ENCODE measurements at places on chromosomes 13 and 19. TPM values are rescaled to one million over a fixed set of nuclear protein-coding genes. Genes with fewer than 3 reads are reported as not detected.

DNA sequence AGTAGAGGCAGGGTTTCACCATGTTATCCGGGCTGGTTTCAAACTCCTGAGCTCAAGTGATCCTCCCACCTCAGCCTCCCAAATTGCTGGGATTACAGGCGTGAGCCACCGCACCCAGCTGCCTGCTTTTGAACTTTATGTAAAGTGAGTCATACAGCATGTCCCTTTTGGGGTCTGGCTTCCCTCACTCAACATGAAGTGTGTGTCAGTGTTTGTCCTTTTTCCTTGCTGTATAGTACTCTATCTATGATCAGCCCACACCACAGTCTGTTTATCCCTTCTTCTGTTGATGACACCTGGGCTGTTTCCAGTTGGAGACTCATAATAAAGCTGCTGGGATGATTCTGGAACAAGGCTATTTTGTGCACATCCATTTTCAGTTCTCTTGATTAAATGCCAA is 2.1 kb downstream of the SPIB start:
- no peak for DNase-seq

DNA sequence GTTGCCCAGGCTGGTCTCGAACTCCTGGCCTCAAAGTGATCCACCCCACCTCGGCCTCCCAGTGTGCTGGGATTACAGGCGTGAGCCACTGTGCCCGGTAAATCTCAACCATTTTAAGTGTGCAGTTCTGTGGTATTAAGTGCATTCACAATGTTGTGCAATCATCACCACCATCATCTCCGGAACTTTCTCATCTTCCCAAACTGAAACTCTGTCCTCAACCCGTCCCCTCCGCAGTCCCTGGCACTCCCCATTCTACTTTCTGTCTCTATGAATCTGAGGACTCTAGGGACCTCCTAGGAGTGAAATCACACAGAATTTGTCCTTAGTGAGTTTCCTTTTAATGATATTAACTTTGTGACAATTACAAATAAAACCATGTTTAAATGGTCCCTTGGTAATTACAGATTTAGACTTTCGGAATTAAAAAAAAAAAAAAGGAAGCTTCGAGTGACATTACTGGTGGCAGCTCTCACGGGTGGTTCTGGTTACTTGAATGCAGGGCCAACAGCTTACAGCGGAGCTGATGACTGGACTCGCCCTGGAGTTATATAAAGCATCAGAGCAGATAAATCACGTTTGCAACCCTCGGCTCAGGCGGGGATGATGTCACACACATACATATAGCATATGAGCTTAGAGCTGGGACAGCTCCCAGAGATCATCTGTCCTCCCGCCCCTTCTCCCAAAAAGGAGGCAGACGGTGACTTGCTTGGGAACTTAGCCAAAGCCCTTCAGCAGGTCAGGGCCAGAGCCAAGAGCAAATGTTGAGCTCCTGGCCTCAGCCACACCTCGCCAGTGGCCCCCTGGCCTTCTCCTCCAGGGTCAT is 89.8 kb downstream of the ZNF557 start:
- DNase-seq = no peak

DNA sequence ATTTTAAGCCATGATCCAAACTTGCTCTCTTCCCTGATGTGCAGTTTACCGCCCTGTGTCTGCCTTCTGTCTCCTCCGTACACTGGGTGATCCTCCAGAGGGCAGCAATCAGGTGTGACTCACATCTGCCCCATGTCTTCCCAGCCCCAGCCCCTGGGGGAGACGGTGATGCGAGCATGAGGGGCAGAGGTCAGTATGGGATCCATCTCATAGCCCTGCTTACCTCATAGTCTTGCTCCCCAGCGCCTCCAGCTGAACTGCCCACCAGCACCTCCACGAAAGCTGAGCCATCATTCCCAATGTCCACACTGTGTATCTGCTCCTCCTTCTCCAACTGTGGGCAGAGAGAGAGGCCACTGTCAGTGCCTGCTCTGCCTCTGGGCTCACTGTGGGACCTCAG is 14.6 kb downstream of the XRCC1 start:
- DNase-seq = peak; percentile 23

- DNase-seq = peak; percentile 83
These were observed 16.1 kb upstream of the IRGC start for GRCh38 chr19:43699506-43700394.

GRCh38 chr19:34217952-34218817 is 36.2 kb upstream of the GARRE1 start:
- DNase-seq = no peak

DNA sequence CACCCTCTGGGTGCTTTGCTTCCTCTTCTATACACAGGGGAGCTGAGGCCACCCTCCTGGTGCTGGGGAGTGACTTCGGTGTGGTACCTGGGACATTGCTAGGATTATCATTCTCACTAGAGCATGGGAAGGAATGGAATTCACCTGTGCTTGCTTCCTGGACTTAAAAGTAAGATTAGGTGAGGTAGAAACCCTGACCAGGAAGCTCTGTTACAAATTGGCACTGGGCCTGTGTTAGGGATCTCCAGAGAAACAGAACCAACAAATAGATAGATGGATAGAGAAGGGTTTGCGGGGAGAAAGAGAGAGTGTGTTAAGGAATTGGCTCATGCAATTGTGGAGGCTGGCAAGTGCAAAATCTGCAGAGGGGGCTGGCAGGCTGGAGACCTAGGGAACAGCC is 13.9 kb upstream of the SIAH3 start:
- no peak for DNase-seq

- DNase-seq = no peak
These were observed 35.3 kb upstream of the CD177 start for GRCh38 chr19:43318203-43318602.

- DNase-seq = no peak
These were observed 65.0 kb downstream of the DOCK9 start for GRCh38 chr13:98912846-98913245.

DNA sequence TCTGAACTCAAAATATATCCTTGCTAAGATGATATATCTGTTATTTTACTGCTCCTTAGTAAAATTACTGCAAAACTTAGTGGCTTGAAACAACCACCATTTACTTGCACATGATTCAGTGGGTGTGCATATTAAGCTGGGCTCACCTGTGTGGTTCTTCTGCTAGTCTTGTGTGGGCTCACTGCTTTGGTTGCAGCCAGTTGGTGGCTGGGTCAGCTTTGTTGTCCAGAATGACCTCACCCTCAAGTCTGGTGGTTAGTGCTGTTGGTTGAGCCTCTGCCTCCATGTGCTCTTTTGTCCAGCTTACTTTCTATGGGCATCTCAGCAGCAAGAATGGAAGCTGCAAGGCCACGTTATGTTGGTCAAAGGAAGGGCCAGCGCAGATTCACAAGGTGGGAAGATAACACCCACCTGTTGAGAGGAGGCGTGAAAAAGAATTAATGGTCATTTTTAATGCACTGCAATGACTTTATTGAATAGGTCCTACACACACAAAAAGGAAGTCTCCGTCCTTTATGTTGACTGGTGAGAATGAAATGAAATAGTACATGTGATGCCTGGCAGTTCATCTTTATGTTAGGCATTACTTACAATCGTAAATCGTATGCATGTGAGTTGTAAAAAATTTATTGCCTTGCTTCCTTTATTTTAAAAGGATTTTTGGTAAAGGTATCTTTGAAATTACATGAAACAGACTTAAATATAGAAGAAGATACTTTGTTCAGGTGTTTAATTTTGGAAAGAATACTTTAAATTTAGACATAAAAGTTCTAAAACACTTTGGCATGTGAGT is 34.3 kb downstream of the URI1 start:
- no peak for DNase-seq

- DNase-seq = no peak
These were observed 4.3 kb upstream of the C19orf25 start for GRCh38 chr19:1483131-1483978.

GRCh38 chr19:42113641-42114348 is 18.5 kb downstream of the POU2F2 start:
- no peak for DNase-seq

GRCh38 chr13:20118268-20119140 is 42.3 kb downstream of the GJA3 start:
- peak; percentile 46 for DNase-seq

GRCh38 chr13:59342400-59342799 is 821.3 kb downstream of the DIAPH3 start:
- no peak for DNase-seq

DNA sequence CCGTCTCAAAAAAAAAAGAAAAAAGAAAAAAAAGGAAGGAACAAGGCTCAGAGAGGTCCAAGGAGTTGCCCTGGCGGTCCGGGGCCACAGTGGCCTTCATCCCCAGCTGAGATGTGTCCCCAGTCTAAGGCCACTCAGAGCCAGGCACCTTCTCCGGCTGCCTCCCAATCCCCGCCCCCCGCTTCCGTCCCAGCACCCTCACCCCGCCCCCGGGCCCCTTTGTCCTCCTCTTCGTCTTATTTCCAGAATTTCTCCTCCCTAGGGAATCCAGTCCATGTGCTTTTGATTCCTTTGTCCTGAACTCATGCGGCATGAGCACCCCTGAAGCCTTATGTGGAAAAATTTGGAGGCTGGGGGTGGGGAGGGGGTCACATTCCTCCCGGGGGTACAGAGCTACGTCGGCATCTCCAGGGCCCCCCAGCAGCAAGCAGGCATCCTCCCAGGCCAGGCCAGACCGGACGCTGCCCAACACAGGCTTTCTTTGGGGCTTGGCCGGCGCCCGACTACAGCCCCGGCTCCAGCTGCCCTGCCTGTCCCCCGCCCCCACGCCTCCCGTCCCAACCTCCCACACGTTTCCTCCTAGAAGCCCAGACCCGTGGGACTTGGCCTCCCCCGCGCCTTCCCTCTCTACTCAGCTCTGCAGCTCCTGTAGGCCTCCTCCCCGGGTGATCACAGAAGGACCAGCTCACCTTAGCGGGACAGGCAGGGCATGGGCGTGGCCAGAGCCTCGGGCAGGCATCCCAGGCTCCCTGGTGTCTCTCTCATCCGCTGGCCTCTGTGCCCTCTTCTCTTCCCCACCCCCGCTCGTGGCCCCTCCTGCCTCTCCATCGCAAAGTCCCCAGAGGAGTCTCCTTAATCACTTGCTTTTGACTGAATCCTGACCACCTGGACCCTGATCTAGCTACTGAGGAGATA is 17.8 kb upstream of the ADGRE5 start:
- peak; percentile 83 for DNase-seq

DNA sequence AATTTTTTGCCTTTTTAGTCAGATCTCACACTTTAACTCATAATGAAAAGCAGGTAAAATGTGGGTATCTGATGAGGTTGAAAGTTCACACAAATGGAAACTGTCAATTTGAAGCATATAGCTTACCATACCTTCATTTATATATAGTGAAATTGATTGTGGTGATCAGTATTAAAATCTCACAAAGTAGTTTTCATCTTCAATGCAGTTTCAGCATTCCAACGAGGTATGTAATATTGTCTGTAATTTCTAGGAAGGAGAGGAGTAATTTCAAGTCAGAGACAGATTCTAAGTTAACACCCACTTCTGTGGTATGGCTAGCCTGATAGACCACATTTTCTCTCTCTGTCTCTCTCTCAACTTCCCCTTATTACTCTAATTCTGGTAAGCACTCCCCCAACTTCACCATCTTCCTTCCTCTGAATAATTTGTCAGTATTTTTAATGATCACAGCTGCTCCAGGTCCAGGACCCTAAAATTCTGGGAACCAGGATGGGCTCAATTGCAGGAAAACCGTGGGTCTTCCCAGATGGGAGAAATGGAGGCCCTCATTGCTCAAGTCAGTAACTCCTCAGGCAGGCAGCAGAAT is 455.7 kb downstream of the FGF9 start:
- no peak for DNase-seq

GRCh38 chr19:49515767-49516166 is 3.3 kb downstream of the FCGRT start:
- DNase-seq = no peak

- DNase-seq = peak; percentile 55
These were observed 22.5 kb upstream of the NFIC start for GRCh38 chr19:3343619-3344502.

GRCh38 chr19:49333418-49333805 is 1.8 kb upstream of the CD37 start:
- DNase-seq = no peak

GRCh38 chr13:80101040-80101439 is 239.9 kb downstream of the SPRY2 start:
- no peak for DNase-seq

DNA sequence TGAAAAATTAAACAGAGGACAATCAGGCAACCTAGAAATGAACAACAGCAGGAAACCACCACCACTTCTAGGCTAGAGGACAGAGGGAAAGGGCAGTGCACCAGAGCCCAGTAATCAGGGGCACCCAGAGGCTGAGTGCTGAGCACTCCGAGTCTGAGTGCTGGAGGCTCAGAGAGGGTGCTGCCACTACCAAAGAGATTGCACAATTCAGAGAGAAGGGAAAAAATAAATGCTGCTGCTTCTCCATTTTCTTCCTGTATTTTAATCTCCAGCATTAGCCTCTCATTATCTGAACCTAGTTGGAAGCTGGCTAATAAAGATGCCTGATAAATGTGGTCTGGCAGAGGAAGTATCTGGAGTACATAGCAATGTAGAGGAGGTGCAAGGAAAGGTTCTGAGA is 11.8 kb upstream of the ZNF175 start:
- DNase-seq = no peak

- no peak for DNase-seq
These were observed 33.1 kb downstream of the HPN start for GRCh38 chr19:35074426-35075201.

- no peak for DNase-seq
These were observed 11.6 kb downstream of the WIZ start for GRCh38 chr19:15438124-15438496.

DNA sequence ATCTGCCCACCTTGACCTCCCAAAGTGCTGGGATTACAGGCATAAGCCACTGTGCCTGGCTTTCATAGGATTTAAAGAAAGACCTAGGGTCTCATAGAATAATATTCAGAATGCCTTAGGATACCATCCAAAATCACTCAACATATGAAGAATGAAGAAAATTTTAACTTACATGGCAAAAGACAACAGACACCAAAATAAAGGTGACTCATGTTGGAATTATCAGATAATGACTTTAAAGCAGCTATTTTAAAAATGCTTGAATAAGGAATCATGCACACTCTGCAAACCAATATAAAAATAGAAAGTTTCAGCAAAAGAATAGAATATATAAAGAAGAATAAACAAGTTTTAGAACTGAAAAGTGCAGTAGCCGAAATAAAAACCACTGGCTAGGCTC is 29.3 kb downstream of the ZNF566 start:
- DNase-seq = no peak

GRCh38 chr19:48400018-48400742 is 6.7 kb downstream of the GRIN2D start:
- peak; percentile 90 for DNase-seq

- DNase-seq = no peak
These were observed 7.3 kb upstream of the MEDAG start for GRCh38 chr13:30898678-30899241.

GRCh38 chr19:46193678-46194077 is 35.9 kb upstream of the IGFL1 start:
- no peak for DNase-seq

- DNase-seq = peak; percentile 87
These were observed at the start of gene FSD1 for GRCh38 chr19:4304538-4305256. Gene FSD1, plus strand, starts transcription at chr19:4304598. Its CDS starts 149 bp downstream, at chr19:4304747.

- DNase-seq = no peak
These were observed 20.1 kb upstream of the DOCK9 start for GRCh38 chr13:98997738-98998641.

Gene THSD1
- 0.39 TPM for total RNA-seq

Gene CLEC17A
- total RNA-seq = not detected

Gene KLK1
- 5.4 TPM for total RNA-seq

Gene FFAR2
- not detected for total RNA-seq

Gene ZNF160
- total RNA-seq = 53.8 TPM

Gene IL11
- 1.2 TPM for total RNA-seq

Gene IGSF23
- not detected for total RNA-seq

Gene ZNF429
- total RNA-seq = 9.1 TPM

Gene SIGLEC9
- not detected for total RNA-seq
